M059J (cell line): ENCODE measurements at places on chromosomes 12 and 14. TPM values are rescaled to one million over a fixed set of nuclear protein-coding genes. Genes with fewer than 3 reads are reported as not detected.

DNA sequence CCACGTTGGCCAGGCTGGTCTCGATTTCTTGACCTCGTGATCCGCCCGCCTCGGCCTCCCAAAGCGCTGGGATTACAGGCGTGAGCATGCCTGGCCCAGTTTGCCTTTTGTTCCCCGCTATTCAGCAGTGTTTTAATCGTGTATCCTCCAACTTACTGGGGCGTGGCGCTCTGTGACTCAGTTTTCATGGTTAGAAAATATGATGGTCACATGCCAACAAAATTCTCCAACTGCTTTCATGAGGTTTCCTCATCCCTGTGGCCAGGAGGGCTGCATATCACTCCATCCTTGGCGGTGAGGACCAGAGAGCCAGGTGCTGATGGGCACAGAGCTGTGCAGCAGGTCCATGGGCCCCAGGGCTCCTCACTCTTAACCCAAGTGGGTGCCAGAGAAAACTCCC is 33.0 kb upstream of the PRMT8 start:
- DNase-seq = peak; percentile 71

DNA sequence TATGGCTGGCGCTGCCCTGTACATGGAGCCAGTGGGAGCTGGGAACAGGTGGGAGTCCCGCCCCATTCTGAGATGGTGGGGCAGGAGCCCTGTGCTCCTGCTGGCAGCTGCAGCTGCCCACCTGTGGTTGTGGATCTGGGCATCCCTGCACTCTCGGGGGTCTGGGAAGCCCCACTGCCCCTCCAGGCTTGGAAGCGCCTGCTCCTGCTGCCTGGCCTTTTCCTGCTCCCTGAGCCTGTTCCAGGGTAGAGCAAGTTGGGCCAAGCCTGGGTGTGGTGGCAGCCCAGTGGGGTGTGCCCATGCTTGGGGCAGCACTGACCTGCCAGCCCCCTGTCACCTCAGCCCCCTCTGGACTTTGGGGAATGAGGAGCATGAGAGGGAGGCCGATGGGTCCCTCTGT is 104.0 kb downstream of the MNAT1 start:
- no peak for DNase-seq

- peak; percentile 100 for DNase-seq
Observed at GRCh38 chr12:54279632-54280467, at the start of gene CBX5. CBX5 (minus strand) TSS chr12:54280122; CDS start chr12:54257650, 22,472 bp downstream.

- DNase-seq = peak; percentile 93
Observed at GRCh38 chr12:99498756-99499155, 148.8 kb upstream of the GARIN6 start.

DNA sequence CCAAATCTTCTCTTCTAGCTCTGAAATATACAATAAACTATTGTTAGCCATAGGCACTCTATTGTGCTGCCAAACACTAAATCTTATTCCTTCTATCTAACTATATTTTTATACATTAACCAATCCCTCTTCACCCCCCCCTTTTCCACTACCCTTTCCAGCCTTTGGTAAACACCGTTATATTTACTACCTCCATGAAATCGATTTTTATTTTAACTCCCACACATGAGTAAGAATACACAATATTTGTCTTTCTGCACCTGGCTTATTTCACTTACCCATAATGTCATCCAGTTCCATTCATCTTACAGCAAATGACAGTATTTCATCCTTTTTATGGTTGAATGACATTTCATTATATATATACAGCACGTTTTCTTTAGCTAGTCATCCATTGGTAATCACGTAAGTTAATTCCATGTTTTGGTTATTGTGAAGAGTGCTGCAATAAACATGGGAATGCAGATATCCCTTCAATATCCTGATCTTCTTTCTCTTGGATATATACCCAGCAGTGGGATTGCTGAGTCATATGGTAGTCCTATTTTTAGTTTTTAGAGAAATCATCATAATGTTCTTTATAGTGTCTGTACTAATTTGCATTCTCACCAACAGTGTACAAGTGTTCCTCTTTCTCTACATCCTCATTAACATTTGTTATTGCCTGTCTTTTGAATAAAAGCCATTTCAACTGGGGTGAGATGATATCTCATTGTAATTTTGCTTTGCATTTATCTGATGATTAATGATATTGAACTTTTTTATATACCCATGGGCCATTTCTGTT is 34.2 kb upstream of the PLBD1 start:
- no peak for DNase-seq

GRCh38 chr12:27009881-27010301 is 4.3 kb downstream of the TM7SF3 start:
- peak; percentile 62 for DNase-seq

GRCh38 chr12:27524839-27525753 is 1.1 kb downstream of the PPFIBP1 start:
- DNase-seq = peak; percentile 90

DNA sequence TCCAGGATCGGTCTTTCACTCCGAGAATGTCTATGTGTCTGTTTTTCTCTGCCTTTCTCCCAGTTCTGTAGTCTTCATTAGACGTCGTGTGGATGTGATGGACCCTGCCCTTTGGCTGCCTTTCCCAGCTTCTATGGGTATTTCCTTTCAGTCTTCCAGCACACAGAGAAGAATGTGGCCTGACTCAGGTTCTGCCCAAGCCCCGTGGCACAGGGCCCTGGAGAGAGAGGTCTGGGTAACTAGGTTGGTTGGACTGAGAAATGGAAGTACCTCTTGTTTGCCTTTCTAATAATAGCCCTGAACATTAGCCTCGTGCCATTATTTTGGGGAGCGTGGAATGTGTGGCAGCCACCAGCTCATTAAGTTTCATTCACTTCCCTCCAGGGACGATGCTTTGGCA is 3.8 kb downstream of the FOXJ2 start:
- no peak for DNase-seq

GRCh38 chr12:119803381-119803791 is 73.7 kb downstream of the CIT start:
- no peak for DNase-seq

GRCh38 chr14:75757644-75758402 is 96.8 kb downstream of the TTLL5 start:
- no peak for DNase-seq

GRCh38 chr14:75876530-75876929 is 105.3 kb downstream of the TGFB3 start:
- no peak for DNase-seq

- peak; percentile 88 for DNase-seq
Observed at GRCh38 chr14:64639340-64639821, 64.8 kb upstream of the PLEKHG3 start.

DNA sequence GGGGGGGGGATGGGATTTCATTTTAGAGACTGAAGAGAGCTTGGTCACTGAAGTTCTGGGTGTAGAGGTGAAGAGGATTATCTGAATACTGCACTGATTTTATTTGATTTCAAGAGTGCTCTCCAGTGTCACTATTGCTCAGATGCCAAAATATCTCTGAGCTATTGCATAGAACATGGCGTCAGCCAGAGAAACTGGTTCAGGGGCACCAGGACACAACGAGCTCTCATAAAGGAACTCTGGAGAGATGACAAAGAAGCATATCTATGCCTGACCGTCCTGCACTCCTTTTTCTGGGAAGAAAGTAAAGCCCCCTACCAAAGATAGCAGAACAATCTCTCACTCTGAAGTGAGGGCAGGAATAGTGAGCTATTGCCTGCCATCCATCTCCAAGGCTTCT is 2.0 kb downstream of the SLC7A8 start:
- DNase-seq = no peak

DNA sequence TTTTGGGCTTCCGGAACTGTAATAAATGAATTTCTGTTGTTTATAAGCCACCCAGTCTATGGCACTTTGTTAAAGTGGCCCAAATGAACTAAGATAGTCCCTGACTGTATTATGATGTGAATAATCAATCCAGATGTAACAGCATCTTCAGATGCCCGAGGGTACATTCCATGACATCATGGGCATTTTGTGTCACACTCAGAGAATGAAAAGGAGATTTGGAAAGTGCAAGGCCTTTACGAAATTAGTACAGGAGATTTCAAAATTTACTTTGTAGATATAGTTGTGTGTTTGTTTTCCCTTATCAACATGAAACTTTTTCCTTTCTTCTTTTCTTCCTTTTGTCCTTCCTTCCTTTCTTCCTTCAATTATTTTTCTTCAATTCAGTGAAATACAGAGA is 54.2 kb upstream of the AMIGO2 start:
- DNase-seq = peak; percentile 13

DNA sequence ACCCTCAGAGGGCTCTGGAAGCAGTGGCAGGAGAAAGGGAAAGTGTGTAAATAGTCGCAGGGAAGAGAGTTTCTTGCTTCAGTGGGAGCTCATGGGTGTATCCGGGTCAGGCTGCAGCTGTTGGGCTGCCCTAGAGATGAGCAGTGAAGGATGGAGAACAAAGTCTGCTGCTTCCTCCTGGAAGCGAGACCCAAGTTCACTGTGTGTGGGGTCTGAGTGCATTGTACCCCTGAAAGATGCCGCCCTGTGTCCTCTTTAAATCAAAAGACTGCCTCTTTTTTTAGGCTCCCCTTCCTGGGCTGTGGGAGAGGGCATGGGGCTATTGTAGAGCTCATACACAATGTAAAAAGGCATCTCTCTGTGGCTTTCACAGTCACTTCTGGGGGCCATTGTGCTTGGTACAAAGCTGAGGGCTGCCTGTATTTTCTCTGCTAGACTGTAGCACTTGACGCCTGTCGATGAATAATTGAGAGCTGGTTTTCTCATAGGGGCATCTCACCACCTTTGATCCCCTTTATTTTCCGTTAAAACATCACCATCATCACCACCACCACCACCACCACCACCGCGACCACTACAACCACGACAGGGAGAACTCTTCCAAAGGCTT is 16.7 kb downstream of the CHST11 start:
- DNase-seq = no peak

DNA sequence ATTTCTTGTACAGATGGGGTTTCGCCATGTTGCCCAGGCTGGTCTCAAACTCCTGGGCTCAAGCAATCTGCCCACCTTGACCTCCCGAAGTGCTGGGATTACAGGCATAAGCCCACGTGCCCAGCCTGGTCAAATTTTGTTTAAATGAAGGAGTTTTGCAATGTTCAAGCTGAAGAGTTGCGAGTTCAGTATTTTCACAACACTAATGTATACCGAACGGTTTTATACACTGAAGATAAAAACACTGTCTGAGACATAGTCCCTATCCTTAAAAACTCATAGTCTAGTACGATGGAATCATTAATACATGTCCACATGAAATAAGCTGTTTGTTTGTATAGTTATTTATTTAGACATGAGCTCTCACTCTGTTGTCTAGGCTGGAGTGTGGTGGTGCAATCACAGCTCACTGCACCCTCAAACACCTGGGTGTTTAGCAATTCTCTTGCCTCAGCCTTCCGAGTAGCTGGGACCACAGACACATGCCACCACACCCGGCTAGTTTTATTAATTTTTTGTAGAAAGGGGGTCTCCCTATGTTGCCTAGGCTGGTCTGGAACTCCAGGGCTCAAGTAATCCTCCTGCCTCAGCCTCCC is 15.4 kb downstream of the TRAPPC6B start:
- DNase-seq = no peak

GRCh38 chr12:27964123-27964522 is 8.4 kb downstream of the PTHLH start:
- no peak for DNase-seq

DNA sequence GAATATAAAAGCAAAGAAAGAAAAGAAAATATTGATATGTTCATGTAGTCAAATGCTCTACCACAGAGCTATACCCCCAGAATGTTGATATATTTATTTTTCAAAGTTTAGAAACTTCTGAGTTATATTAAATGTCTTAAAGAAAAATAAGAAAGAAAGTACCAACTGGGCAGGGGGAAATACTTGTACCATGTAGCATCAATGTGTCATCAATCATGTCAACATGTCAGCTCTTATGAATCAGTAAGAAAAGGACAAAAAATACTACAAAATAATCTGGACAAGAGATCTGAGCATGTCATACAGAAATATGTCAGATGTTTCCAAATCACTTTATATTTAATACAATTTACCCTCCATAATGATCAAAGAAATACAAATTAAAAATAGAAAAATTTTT is 595.1 kb upstream of the ATP2B1 start:
- no peak for DNase-seq

DNA sequence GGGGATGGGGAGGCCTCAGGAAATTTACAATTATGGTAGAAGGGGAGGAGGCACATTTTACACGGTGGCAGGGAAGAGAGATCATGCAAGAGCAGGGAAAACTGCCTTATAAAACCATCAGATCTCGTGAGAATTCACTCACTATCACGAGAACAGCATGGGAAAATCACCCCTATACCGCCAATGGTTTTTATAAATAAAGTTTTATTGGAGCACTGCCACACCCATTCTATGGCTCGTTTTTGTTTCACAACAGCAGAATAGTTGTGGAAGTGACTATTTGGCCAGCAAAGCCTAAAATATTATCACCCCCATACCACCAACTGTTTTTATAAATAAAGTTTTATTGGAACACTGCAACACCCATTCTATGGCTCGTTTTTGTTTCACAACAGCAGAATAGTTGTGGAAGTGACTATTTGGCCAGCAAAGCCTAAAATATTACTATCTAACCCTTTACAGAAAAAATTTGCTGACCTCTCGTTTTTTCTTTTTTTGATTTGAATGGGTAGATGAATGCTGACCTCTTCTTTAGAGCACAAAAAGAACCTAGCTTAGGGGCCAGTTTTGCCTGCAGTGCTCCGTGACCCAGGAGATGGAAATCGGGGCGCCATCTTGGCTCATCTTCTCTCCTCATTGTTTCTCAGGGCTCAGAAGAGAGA is 77.3 kb upstream of the RIN3 start:
- DNase-seq = no peak

GRCh38 chr14:55356913-55357312 is 54.7 kb downstream of the ATG14 start:
- no peak for DNase-seq

GRCh38 chr12:65941388-65941787 is 117.1 kb downstream of the HMGA2 start:
- DNase-seq = peak; percentile 81

DNA sequence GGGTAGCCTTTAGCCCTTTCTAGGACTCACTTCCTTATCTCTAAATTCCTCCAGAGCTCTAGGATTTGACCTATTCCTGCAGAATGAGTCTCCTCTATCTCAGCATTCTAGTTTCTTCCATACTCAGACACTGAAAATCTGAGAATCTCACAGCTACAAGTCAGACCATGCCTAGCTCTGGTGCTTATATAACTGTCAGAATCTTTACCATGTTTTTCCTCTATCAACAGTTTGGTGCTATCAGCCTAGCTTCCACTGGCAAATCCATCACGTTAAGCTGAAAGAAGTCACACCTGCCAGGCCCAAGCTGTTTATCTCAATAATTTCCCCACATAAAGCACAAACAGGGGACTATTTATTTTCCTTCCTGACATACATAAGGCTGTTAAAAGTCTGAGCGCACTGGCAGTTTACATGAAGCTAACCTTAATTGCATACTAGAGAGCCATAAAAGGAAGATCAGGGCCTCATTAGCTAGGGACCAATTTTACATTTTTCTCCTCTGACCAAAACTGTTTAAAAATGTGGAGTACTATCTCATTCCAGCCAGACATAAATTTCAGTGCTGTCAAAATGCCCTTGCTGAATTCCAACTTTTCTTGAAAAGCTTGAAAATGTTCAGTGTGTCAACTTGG is 270.5 kb downstream of the C12orf75 start:
- DNase-seq = peak; percentile 13

GRCh38 chr12:15689751-15690191 is 99.4 kb downstream of the EPS8 start:
- no peak for DNase-seq

Gene CHST11
- total RNA-seq = 11.1 and 19.6 TPM in 2 replicates

Gene DPY19L2
- total RNA-seq = 3.7 and 11.3 TPM in 2 replicates

Gene CFAP73
- not detected in 2 replicates for total RNA-seq

Gene PITPNM2
- 1.2 and 2.9 TPM in 2 replicates for total RNA-seq

Gene PIANP
- 0.12 TPM in 1 of 2 replicates, not detected in the other for total RNA-seq

Gene IFI27
- total RNA-seq = 1,115 and 1,511 TPM in 2 replicates
